ENCODE measurements at places on chromosomes 1 and 21.

DNA sequence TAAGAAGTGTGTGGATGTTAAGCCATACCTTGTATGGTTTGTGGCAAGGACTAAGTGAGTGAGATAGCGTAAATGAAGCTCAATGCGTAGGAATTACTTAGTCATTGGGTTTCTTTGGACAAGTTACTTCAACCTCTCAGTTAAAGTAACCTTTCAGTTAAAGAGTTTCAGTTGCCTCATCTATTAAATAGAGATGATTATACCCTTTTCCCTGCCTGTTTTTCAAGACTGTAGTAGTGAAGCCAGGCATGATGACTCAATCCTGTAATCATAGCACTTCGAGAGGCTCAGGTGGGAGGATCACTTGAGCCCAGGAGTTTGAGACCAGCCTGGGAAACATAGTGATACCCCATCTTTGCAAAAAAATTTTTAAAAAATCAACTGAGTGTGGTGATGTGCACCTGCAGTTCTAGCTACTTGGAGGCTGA is 6.3 kb downstream of the ZMPSTE24 start:
- DNase-seq, result no peak

DNA sequence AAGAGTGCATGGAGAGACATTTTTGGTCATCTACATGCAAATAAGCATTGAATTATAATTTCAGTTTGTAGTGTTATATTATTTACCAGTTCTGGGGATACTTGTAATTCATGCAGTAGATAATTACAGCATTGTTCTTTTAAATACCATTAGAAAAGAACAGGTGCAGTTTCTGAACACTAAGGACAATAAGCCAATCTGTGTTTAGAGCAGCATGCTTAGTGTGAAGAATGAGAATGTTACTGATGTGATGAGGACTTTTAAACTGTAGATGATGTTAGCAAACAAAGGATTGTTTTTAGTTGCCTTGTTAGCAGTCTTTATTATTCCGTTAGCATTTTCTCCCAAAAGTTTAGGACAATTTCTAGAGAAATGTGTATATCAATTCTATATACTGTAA is 348.3 kb downstream of the BRINP3 start:
- DNase-seq, result no peak

- DNase-seq, result no peak
Observed at GRCh38 chr21:30839304-30839703, 9.7 kb upstream of the KRTAP7-1 start.

DNA sequence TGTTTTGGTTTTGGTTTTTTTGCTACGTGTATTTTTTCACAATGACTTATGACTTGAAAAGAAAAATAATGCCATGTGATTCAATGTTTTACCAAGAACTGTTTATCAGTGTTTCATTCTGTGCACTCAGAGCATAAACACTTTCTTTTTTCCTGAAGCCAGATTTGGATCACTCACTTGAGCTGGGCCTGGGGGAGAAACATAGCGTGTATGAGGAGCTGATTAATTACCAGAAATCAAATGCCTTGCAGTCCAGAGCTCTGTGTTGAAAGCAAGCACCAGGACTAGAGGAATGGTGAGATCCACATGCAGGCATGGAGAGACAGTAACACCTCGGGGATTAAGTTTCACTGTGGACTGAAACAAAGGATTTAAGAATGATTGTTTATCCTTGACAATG is 642.1 kb upstream of the ADGRL2 start:
- DNase-seq, result no peak

GRCh38 chr1:205258719-205259118 is 31.0 kb downstream of the TMCC2 start:
- DNase-seq, result no peak

DNA sequence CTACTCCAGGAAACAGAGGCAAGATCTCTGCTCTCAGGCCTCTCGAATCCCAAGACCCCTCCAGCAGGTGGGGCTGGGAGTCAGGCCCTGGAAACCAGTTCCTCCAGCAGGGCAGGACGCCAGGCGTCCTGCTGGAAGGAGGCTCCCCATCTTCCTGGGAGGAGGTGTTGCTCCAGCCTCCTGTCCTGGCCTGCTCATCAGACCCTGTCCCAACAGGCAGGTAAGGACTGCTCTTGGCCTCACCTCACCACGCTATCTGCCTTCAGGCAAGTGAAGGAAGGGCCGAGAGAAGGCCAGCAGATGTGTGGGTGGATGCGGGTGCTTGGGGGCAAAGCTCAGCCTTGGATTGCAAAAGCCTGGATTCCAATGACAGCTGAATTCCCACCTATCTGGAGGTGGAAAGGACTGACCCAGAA is 82.9 kb downstream of the SSBP3 start:
- DNase-seq, result no peak

DNA sequence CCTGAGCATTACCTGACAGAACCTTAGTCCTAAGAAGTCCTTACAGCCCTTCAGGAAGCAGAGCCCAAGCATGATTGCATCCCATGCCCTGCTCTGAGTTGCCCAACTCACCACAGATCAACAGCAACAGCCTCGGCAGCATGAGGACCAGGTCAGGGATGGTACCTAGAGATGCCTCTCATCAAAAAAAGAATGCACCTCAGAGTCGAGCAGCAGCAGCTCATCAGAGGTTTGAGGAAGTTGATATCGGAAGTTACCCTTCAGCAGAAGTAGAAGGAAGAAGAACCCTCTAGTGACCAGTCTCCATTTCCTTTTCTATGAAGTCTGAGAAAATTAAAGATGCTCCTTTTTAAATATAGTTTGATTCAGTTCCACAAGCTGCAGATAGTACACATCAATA is at the start of gene FCRL1:
FCRL1 (minus strand) TSS at position 225 of the 400 bp plus-strand sequence; CDS start at position 142, 83 bp downstream.
- peak; percentile 18 for DNase-seq

DNA sequence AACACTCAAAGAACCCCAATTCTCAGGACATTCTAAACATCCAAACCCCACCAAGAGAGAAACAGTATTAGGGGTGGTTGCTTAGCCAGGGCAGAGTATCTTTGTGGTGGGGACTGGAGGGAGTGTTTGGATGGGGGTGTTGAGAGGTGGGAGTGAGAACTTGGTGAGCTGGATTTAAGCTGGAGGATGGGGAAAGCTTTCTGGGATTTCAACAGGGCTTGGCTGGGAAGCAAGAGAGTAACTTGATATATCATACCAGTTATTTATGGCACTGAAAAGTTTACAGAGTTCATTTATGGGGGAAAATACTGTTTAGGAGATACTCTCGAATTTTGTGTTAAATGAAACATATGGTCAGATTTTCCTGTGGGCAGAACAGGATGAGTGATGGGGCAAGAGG is 6.8 kb upstream of the CNIH3 start:
- no peak for DNase-seq

- no peak for DNase-seq
Observed at GRCh38 chr1:218658269-218658668, 313.1 kb downstream of the TGFB2 start.

- no peak for DNase-seq
Observed at GRCh38 chr1:107362468-107363140, 221.8 kb downstream of the NTNG1 start.

GRCh38 chr1:47340227-47340626 is 6.6 kb downstream of the CMPK1 start:
- no peak for DNase-seq

GRCh38 chr1:20382711-20383110 is 92.0 kb downstream of the VWA5B1 start:
- DNase-seq, result no peak

DNA sequence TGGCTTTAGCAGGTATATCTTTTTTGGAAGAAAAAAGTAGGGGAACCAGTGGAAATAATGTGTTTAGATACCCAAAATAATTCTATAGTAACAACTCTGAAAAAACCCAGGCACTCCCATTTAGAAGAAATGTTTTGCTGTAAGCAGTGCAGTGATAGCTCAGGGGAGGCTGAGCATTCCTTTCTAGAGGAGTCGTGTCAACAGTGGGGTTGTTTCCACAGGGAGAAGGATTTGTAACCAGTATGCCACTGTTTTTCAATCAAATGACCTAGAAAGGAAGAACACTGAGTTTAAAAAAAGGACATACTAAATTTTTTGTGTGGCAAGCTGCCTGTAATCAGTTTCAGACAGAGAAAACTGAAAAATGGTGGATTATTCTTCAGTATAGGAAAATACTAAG is 2.4 kb downstream of the PGD start:
- no peak for DNase-seq

GRCh38 chr1:44592208-44593145 is 81.8 kb downstream of the TMEM53 start:
- DNase-seq, result no peak

DNA sequence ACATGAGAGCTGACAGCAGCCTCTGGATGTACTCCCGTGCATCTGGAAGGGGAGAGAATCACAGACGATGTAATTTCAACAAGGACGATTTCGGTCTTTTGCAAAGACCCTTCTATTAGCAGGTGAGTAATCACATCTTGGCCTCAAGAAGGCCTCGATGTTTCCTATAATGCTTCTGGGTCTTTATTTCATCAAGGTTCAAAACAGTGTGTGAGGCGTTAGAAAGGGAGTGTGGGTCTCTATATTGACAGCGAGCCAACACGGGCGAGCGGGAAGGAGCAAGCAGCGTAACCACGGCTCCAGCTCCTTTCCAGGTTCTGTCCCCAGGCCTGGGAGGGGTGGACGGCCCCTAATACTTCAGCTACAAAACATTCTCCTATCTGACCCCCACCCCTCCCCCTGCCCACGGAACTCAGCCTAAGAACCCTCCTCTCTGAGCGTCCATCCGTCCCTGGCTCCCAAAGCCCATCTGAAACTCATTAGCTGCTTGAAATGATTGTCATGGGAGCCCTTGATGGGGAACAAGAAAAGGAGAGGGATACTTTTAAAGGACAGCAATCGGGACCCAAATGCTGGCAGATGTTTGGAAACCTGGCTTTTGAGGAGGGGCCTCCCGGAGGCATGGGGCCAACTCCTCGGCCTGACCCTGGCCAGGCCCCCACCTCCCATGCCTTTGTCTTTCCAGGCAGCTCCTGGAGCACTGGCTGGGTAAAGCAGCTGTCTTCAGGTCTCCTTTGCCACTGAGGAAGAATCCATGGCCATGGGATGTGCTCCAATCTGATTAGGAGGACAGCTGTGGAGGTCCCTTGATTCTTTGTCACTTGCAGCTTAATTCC is 250.8 kb downstream of the FOXD2 start:
- no peak for DNase-seq

DNA sequence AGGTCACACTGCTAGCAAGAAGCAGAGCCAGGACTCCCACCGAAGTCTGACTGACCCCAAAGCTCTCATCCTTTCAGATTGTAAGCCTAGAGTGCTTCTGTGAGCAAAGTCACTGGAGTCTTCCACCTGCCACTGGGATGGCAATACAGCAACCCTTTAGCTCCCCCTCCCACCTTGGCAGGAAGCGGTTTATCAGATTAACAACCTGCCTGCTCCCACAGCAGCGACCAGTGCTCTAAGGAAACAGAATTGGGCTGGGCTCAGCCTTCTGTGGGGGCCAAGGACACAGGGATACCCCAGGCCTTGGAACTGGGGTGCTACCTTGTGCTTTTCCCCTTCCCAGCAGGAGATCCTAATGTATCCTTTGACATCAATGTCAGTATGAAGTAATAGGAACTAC is 76.0 kb downstream of the GFI1 start:
- no peak for DNase-seq

DNA sequence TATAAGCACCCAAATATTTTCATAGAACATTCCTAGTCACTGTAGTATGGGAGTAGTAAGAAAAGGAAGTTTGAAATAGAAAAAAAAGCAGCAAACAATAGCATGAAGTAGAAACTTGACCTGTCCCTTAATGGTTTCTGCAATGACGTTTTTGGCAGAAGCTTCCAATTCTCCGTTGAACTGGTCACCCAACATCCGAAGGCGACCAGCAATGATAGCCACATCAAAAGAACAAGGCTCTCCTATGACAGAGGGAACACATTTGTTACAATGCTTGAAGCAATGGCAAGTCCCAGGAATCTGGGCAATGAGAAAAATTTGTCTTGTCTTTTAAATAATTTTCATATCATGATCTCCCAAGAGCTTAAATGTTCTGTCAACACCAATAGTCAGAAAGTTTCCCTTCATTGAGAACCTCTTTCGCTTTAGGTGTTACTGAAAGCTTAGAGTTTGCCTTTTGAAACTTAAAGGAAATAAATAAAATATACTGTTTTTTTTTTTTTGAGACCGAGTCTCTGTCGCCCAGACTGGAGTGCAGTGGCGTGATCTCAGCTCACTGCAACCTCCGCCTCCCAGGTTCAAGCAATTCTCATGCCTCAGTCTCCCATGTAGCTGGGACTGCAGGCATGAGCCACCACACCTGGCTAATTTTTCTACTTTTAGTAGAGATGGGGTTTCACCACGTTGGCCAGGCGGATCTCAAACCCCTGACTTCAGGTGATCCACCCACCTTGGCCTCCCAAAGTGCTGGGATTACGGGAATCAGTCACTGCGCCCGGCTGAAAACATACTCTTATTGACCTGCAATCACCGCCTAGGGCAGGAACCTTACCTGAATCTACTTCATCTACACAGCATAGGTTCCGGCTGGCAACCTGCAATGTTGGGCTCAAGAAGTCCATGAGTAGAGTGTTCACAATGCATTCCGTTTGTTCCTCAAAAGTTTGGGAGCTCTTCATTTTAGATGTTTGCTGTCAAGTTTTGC is 672 bp downstream of the BCL2L15 start:
- no peak for DNase-seq

GRCh38 chr1:21295002-21295401 is 4.7 kb upstream of the ECE1 start:
- peak; percentile 61 for DNase-seq
